Stimulated activated naive CD8-positive, alpha-beta T cell treated with anti-CD3 and anti-CD28 coated beads, Interleukin-15, amount 100 ng/mL, for 72 hours (primary cell): ENCODE measurements at places on chromosomes 11 and 22.

DNA sequence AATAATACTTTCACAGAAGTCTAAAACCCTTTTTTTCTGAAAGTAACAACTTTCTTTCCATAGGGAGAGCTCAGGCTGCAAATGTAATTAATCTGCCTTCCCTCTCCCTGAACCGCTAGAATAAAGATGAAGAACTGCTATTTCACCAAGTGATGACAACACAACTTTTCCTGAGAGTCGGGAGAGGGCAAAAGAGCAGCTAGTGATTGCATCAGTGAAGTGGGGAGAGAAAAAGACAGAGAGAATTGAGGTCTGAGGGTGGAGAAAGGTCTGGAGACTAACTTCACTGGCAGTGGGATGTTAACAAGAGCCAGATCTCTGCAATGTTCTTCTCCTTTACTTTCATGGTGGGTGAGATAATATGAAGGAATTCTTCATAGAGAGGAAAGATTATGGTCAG, 10.9 kb upstream of the MPEG1 start:
- no peak for DNase-seq

- DNase-seq = no peak
These were observed 471.9 kb downstream of the MIAT start for GRCh38 chr22:27129266-27129665.

DNA sequence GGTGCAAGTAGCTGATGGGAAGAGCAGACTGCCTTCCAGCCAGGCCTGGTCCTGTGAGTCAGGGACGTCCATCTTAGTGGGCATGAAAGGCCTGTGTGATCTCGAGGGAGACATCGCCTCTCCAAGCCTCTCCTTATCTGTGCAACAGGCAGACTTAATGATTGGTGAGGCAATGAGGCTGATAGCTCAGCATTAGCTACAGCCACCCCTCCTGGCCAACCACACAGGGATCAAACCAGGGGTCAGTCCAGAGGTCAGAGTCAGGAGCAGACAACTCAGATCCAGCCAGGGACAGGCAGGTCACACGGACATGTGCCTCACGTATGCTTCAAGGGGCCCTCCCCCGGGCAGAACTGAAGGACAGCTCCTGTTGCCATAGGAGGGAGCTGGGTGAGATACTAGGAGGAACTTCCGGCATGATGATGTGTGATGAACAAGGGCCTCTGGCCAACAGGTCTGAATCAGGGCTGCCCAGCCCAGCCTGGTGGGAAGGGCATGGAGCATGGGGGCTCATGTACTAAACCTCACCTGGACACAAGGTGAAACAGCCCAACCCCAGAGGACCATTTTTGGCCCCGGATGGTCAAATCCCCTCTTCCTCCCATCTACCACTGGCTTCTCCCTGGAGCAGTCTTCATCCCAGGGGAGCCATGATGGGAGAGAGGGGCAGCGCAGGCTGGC, 2.8 kb upstream of the APOC3 start:
- DNase-seq = no peak

- DNase-seq = no peak
These were observed 115.0 kb upstream of the NARS2 start for GRCh38 chr11:78689585-78690153.

- no peak for DNase-seq
These were observed 140.5 kb downstream of the MIAT start for GRCh38 chr22:26797910-26798309.

- DNase-seq = no peak
These were observed 2.1 kb downstream of the ARHGAP42 start for GRCh38 chr11:100689141-100689540.

DNA sequence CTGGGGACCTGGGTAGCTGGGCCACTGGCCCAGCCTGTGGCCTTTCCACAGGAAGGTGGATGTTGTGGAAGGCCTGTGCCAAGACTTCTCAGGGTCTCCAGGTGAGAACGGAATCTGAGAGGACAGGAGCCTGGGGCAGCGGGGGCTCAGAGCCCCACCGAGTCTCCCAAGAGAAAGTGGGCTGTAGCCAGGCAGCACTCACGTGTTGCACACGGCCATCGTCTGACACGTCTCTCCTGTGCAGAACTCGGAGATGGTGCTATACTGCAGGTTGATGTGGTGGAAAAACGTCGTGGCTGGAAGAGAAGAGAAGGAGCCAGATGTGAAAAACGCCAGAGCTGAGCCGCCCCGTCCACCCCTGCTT, 6.4 kb downstream of the MOB2 start:
- DNase-seq = no peak

DNA sequence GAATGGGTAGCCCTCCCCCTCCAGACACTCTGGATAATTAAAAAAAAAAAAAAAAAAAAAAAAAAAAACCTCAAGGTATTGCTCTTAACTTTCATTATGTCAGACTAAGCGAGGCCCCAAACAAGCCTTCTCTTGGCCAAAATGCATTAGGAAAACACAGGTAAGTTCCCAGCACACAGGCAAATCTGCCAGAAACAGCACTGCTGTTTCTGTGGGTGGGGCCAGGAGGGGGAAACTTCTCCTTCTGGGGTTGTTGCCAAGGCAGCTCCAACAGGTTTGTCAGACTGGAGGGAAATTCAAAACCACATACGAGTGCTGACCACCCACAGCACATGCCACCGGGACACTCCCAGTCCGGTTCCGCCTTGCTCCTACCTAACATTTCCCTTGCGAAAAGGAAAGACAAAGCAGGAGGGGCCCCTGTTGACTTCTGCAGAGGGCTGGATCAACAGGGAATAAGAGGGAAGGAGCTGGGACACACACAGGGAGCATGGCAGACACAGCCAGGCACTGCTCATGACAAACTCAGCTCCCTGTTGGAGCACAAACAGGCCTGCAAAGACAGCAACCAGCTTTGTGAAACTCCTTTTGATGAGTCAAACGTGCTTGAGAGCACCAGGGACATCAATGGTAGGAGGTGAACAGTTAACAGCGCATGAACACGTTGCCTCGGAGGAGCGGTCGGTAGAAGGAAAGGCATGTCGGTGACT, 55.0 kb downstream of the MYH9 start:
- DNase-seq = peak; percentile 82

DNA sequence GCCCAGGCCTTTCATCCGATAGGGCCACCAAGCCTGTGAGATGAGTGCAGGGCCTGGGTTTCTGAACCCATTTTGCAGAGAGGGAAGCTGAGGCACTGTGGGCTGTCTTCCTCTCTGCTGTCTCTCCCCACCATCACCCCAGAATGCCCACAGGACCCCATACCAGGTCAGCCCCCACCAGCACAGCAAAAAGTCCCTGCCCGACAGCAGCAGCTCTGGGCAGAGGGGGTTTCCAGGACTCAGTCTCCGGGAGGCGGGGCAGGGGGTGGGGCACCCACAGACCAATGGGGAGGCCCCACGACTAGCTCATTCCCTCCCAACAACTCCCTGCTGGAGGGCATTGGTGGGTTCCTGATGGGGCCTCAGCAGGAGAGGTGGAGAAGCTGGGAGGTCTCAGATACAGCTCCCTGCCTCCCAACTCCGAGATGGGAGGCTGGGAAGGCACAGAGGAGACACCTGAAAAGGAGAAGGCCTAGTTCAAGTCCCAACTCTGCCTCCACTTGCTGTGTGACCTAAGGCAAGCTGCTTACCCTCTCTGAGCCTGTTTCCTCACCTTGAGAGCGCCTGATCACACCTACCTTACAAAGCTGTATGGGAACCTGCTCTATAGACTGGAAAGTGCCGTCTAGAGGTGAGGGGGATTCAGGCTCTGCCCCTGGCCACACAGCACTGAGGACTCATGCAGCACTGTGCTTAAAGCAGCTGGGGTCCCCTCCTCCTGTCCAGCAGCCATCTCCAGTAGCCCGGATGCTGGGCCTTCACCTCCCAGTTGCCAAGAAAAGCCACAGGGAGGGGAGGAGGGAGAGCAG, 3.5 kb downstream of the CBX7 start:
- DNase-seq = peak; percentile 64
